Muscle of arm (tissue), 14 donors: ENCODE measurements at places on chromosomes 4 and X.
A peak's percentile ranks its signal among the peaks of the same experiment; 100 is the strongest.

- DNase-seq = no peak
These were observed 628 bp downstream of the MXD4 start for GRCh38 chr4:2261110-2261852.

GRCh38 chr4:122960611-122961000, 38.2 kb upstream of the NUDT6 start:
- DNase-seq = peak; percentile 22

DNA sequence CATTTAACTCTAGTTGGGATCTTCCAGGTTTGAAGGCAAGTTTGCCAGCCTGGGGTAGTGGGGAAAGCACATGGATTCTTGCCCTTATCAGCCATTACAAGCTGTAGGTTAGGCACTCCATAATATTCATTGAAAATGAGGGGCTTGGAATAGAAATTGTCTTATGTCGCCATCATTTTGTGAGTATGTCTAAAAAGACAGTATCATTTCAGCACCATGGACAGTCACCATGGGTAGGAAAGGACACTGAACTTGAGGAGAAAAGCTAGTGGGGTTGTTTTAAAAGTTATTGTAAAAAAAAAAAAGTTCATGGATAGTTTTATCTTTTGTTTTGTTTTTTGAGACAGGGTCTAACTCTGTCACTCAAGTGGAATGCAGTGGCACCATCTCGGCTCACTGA, 356.1 kb downstream of the HNRNPD start:
- peak; percentile 39 for DNase-seq

DNA sequence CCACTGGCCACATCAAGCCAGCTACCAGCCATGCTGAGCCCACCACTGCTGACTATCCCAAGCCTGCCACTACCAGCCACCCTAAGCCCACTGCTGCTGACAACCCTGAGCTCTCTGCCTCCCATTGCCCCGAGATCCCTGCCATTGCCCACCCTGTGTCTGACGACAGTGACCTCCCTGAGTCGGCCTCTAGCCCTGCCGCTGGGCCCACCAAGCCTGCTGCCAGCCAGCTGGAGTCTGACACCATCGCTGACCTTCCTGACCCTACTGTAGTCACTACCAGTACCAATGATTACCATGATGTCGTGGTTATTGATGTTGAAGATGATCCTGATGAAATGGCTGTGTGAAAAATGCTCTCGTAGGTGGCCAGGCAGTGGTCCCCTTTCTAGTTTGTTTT, 4.7 kb downstream of the GPR50 start:
- DNase-seq = no peak

- no peak for DNase-seq
These were observed at the start of gene TMPRSS11F for GRCh38 chr4:68129793-68130192. TMPRSS11F (minus strand) TSS chr4:68129869; CDS start chr4:68129820, 49 bp downstream.

DNA sequence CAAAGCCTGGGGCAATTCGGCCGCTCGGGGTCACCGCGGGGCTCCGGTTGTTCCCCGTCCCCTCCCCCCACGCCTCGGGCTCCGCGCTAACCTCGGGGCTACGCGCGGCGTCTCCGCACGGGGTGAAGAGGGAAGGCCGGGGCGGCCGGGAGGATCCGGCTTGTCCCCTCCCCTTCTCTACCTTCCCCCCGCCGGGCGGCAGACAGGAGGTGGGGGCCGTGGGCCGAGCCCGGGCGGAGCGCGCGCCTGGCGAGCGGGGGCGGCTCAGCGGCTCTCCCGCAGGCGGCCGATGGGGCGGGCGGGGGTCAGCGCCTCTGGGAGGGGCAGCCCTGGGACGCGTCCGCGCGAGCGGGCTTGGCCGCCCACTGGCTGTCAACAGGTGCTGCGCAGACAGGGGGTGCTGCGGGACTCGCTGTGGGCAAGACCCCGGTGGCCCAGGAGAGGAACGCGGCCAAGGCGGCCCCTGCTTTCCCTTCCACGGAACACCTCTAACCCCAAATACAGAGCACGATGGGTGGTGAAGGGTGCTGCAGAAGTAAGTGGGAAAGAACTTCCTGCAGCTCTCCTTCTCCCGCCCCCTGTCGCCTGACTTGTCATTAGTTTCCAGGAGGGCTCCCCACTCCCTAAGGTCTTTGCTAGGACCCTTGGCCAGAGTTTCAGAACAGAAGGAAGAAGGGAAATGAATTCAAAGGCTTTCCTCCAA, at the start of gene PDGFC:
Gene PDGFC (minus strand): TSS at position 124 of the 703 bp plus-strand sequence. CDS start 896 bp downstream, outside the sequence.
- DNase-seq = peak; percentile 63

DNA sequence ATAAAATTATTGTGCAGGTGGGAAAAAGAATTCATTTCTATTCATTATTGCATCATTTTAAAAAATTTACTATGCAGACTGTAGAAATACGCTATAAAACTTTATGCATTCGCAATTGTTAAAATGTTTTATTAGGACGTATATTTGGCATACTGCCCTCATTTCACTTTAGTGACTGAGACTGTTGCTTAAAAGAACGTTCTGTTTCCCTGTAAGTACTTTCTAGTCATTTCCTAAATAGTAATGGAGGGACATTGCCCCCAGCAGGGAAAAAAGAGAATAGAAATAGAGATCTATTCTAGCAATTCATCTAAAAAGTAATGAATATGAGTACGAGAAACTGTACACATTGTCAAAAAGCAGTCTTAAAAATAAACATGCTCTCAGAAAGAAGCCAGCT, 1295.8 kb upstream of the TENM3 start:
- no peak for DNase-seq

GRCh38 chr4:82889287-82889686, 1.7 kb downstream of the SEC31A start:
- peak; percentile 6 for DNase-seq

DNA sequence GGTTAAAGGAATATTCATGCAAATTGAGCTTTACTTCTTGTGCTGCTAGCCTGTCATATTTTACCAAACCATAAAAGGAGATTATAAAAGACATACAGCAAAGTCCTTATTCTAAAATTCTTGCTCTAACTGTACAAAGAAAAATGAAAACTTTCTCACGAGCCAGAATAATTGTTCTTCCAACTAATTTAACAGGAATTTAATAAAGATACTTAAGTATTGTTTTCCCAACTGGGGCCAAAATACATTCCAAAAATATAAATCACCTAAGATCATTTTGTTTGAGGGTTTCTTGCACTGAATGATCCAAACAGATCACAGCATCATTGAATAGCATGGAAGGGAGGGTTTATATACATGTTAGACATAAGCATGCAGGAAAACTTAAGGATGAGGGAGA, 127.1 kb upstream of the PCDH18 start:
- DNase-seq = peak; percentile 27

DNA sequence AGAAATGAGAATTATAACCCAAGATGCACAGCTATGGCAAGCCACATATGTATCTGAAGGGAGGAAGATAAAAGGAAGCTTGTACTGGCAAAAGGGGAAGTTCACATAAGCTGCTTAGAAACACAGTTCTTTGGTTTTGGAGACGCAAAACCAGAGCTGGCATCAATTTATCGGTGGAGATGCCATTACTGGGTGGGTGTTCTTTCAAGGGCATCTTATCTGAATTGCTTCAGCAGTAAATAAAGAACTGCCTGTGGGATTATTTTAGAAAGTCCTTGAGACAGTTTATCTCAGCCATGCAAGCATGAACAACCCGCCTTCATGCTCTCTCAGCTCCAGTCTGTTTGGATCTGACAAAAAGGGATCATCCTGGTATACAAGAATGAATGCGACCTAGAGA, 60.8 kb downstream of the DDX60 start:
- no peak for DNase-seq

- DNase-seq = no peak
These were observed at the start of gene ZFP92 for GRCh38 chrX:153411255-153411987. ZFP92 (plus strand) TSS chrX:153411472; CDS start chrX:153418323, 6,851 bp downstream.

DNA sequence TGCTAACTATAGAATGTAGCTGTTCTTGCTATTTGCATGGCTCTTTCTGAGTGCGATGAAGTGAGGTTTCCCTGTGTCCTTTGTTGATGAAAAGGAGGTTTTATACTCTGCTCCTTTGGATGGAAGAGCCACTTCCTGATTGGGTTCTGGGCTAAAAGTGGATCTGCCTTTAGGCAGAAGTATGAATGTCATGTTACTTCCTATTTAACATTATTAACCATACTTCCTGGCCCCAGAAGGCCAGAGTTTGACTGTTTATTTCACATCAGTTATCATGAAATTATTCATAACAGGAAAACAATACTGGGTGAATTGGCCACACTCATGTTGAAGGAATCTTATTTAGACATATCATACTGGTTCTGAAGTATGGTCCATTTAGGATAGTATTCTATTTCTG, 386.2 kb downstream of the PCDH7 start:
- DNase-seq = no peak

DNA sequence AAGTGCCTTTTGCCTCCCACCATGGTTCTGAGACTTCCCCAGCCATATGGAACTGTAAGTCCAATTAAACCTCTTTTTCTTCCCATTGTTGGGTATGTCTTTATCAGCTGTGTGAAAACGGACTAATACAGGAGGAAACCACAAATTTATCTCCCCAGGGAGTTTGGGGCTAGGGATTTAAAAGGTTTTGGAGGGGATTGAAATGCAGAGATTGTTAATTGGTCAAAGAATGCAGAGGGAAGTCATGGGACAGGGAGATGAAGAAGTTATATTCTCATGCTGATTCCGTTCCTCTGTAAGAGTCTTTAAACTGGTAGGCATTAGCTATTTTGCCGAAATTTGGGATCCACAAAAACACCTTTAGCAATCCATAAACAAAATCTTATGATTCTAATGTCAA, 57.9 kb downstream of the TKTL2 start:
- DNase-seq = no peak

GRCh38 chrX:38594434-38594833, 33.1 kb downstream of the TSPAN7 start:
- no peak for DNase-seq

DNA sequence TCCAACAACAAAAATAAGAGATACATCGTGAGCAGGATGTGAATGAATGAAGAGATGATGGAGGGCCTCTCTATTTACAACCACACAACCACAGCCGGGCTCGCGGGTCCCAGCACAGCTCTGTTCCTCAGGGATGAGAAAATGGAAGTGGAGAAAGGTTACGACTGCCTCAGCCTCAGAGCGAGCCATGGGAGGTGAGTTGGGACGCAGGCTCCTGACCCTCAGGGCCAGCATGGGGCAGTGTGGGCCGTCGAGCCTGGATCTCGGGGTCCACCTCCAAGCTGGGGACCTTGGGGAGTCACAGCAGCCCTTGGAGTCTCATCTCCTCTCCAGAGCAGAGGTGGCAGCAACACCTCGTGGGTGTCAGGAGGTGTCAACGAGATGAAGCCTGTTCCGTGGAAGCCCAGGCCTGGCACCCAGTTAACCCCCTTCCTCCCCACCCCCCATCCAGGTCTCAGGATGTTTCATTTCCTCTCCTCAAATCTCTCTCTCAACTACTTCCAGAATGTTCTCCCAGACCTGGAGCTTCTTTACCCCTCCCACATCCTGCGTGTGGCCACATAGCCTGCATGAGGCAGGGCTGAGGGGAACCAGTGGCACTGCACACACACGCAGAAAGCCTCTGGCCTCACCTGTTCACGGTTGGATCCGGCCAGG, 25.9 kb downstream of the C4orf50 start:
- no peak for DNase-seq
